CD4-positive, alpha-beta T cell treated with Interleukin-17A for 4 hours (primary cell): ENCODE measurements at places on chromosomes 1 and 21.

DNA sequence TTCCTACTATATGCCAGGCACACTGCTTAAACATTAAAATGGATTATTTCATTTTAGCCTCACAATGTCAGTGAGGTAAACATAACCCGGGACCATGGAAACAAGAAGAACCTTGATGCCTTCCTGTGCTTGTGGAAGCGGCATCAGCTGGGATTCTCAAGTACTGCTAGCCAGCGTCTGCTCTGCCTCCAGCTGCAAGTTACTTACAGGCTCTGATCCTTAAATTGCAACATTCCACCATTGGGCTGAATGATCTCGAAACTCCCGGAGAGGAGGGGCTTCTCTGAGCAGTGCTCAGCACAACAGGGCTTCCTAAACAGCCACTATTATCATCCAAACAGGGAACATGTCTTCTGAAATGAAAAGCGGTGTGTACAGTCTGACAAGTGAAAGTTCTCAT is 6.7 kb upstream of the MAN1C1 start:
- DNase-seq, result no peak

- DNase-seq, result no peak
Measured at GRCh38 chr1:154320882-154321608, at the start of gene AQP10. Gene AQP10 (plus strand): TSS chr1:154321093. CDS start chr1:154321156, 63 bp downstream.

DNA sequence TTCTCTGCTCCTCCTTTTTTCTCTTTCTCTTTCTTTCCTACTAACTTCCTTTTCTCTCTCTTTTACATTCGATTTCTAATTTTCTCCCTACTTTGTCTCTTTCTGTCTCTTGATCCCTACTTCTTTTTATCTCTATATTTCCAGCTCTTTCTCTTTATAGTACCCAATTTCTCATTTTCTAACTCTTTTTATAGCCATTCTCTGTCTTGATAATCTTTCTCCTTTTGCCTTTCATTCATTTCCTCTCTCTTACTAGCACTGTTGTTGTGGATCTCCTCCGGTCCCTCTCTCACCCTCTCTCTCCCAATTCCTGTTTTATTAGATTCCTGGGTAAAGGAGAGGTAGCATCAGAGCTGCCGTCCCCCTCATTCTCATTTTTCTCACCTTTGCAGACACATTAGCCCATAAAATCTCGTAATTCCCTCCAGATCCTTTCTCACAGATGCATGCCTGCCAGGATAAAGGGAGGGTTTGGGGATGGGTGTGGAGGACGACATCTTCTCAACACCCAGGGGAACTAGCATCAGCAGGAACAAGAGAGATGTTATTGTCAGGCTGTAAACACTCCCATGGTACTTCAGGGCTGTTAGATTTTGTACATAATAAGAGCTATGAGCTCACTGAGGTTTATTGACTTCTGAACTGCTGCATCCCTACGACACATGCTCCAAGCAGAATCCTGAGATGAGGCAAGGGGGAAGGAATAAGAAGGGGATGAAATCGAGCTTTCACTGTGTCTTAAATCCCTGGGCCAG is 159.0 kb upstream of the GALNT2 start:
- no peak for DNase-seq

DNA sequence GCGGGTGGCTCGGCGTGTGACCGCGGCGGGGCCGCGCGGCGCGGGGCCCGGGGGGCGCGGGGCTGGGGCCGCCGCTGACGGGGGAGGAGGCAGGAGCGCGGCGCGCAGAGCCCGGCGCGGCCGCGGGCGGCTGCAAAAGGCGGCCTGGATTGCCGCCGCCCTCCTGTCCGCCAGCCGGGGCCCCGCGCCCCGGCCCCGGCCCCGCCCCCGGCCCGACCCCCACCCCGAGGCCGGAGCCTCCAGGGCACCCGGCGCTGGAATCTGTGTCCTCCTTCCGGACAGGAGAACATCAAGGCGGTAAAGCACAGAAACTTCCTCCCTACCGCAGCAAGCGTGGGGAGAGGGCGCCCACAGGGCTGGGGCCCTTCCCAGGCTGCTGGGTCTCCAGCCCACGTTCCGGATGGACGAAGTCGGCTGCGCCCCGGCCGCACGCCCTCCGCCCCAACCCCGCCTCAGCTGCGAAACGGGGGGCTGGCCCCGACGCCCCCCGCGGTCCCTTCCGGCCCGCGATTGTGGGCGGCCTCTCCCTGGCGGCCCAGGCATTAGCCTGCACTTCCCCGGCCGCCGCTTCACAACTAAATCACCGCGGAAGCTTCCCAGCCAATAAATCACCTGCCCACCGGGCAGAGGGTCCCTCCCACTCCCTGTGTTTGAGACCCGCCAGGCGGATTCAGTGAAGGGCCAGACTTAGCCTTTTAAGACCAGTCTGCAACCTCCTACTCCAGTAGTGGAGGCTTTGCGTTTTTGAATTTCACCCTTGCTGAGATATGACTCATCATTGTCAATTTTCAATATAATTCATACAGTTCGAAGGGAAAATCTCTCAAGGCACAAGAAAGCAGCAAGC is 106.0 kb downstream of the SLC45A1 start:
- DNase-seq, result peak; percentile 65

- DNase-seq, result no peak
Measured at GRCh38 chr21:36070999-36071398, 1.2 kb downstream of the CBR1 start.

DNA sequence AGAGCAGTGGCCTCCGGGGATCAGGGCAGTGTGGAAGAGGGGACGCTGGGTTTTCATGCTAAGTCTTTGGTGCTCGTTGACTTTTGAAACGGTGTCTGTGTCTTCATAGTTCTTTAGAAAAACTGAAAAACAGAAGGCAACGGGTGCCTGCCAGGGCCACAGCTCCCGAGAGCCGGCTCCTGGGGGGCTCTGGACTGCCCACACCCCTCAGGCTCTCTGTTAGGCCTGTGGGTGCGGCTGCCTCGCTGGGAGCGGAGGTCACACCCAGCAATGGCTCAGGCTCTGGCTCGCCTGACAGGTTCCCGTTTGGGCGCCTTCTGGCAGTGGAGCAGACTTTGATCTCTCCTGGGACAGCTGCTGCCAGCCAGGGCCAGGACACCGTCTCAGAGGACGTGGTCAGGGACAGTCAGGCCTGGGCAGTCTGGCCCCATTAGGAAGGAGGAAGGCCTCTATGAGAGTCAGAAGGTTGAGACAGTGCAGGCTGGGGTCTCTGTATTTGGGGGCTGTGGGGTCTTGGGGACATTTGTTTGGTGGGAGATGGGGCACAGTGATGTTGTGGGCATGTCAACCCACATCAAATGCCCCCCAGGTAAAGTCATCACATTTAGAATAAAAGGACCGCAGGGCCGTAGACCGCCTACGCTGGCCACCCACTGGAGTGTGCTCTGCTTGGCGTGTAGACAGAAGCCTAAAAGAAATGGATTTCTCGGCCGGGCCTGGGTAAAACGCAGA is 5.6 kb downstream of the ARHGEF16 start:
- DNase-seq, result no peak

DNA sequence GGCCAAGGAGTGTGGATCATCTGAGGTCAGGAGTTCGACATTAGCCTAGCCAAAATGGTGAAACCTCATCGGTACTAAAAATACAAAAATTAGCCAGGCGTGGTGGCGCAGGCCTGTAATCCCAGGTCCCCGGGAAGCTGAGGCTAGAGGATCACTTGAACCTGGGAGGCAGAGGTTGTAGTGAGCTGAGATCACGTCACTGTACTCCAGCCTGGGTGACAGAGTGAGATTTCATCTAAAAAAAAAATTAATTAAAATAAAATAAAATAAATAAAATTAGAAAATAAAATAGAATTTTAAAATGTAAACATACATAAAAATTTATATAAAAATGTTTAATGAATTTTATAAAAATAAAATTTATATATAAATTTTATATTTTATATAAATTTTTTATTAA is 5.8 kb upstream of the VPS26C start:
- no peak for DNase-seq

DNA sequence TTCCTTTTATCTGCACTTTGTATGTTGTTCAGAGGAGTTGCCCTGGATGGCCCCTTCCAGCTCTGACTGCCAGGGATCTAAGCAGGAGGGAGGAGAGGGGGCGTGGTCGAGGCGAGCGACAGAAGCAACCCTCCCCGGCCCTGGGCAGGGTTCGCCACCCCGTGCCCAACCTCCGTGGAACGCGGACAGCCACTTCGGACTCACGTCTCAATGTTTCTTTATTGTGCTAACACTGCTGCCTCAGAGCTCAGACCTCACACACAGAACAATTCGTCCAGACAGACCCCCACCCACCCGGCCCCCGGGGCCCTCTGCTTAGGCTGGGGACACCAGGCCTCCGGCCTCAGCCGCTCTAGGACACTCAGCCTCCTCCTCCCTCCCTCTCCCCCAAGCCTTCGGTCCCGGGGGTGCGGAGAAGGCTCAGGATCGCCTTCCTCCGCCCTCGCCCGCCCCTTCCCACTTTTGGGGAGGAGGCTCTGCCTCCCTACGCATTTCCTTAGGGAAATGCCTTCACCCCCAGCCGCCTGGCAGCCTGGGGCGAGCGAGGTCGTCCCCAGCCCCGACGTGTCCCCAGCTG is 8.3 kb downstream of the VSIG8 start:
- peak; percentile 52 for DNase-seq

DNA sequence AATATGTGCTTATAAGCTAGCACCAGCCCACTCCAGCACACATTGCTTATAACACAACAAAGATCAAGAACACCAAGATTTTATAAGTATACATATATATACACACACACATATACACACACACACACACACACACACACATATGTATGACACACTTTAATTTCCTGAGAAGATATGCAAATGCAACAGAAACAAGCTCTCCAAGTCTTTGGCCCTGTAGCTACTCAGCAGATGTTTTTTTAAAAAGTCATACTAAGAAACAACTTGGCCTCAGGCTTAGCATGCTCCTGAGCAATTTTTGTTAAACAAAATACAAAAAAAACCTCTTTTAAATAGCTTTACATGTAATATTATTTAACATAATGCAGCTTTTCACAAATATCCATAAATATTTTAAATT is 11.1 kb downstream of the TNFSF18 start:
- no peak for DNase-seq

DNA sequence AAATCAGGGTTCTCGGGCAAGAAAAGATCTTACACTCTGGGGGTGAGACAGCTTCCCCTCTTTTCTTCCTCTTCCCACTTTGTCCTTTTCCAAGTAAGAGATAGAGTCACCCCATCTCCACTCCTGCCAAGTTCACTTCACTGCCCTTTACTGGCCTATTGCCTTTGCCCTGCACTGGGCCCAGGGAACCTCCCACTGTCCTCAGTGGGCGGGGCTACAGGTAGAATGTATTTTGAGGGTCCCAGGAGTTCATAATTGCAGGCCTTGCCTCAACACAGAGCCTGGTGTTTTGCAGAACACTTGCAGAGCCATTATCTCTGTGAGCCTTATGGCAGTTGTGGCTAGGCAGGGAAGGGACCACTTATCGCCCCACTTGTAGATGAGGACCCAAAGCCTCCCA is 3.3 kb downstream of the AMPD2 start:
- no peak for DNase-seq

DNA sequence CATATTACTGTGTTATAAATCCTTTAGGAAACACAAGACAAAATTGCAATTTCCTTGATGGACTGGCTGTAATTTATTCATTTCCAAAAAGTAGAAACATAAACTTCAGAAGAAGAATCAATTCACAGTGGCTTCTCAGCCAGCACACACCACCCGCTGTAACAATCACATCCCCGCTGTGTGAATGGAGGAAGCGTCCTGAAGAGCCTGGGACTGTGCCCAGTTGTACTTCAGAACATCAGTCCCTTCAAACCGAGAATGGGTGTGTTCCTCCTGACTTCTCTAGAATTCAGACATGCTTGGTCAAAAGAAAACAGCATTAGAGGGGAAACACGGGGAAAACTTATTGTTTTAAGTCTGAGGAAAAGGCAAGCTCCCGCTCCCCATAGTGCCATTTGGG is 28.8 kb upstream of the CD84 start:
- DNase-seq, result no peak

GRCh38 chr1:94804442-94804837 is 15.7 kb upstream of the SLC44A3 start:
- DNase-seq, result no peak

DNA sequence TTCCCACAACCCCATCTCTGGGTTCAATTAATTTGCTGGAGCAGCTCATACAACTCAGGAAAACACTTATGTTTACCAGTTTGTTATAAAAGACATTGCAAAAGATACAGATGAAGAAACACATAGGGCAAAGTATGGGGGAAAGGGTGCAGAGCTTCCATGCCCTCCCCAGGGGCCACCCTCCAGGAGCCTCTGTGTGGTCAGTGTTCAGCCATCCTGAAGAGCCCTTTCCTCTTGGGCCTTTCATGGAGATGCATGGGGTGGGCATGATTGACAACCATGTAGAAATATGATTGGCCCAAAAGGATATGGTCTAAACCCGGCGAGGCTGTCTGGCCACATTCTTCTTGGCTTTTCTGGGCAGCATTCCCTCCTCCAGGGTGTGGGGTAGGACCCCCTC is 56.8 kb upstream of the PDE9A start:
- no peak for DNase-seq

- DNase-seq, result no peak
Measured at GRCh38 chr1:2506901-2507565, 19.4 kb downstream of the PANK4 start.

- no peak for DNase-seq
Measured at GRCh38 chr1:203276408-203276807, 28.9 kb upstream of the BTG2 start.
